DMS53 (cell line): ENCODE measurements at places on chromosomes 12 and 14.

GRCh38 chr14:91021991-91022621 is 38.3 kb downstream of the RPS6KA5 start:
- no peak for DNase-seq

DNA sequence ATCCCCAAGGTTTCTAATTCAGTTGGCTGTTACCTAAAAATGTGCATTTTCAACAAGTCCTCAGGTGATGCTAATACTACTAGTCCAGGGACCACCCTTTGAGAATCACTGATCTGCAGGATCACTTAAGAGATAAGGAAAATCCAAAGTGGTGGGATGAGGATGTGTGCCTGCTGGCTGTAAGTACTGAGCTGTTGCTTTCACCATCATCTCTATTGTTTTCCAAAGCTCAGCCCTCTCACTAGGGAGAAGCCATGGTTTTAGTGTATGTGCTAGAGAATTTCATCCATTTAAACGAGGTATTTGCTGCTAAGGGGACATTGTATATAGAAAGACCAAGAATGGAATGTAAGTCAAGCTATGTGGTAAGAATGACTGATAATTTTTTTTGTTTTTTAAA is 202.3 kb downstream of the KIF21A start:
- DNase-seq: no peak

- no peak for DNase-seq
Measured at GRCh38 chr14:52124791-52125684, 56.2 kb upstream of the NID2 start.

GRCh38 chr14:89826596-89826995 is 127.9 kb downstream of the EFCAB11 start:
- no peak for DNase-seq

DNA sequence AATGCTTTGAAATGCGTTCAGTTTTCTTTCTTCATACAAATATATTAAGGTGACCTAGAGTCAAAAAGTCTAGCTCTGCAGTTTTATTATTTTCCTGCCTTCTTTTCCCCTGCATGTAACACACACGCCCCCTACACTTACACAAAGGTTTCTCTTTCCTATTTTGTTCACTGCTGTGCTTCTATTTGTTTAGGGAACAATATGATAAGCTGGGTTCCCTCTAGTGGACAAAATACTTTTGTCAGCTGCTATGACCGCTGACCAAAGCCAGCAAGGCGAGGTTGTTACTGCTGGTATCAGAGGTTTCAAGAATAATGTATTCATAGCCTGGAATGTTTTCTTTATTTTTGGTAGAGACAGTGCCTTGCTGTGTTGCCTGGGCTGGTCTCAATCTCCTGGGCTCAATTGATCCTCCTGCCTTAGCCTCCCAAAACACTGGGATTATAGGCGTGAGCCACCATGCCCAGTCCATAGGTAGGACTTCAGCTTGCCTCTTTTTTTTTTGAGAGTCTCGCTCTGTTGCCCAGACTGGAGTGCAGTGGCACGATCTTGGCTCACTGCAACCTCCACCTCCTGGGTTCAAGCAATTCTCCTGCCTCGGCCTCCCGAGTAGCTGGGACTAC is 33.4 kb downstream of the FNTB start:
- peak; percentile 74 for DNase-seq

- no peak for DNase-seq
Measured at GRCh38 chr14:64174922-64175782, 119.0 kb downstream of the ESR2 start.

GRCh38 chr14:74875941-74876913 is at the start of gene PROX2:
Gene PROX2, minus strand, starts transcription at chr14:74876145. Its CDS starts 12,311 bp downstream, at chr14:74863834.
- DNase-seq: no peak

- DNase-seq: peak; percentile 64
Measured at GRCh38 chr12:58804749-58805148, 115.6 kb downstream of the LRIG3 start.

DNA sequence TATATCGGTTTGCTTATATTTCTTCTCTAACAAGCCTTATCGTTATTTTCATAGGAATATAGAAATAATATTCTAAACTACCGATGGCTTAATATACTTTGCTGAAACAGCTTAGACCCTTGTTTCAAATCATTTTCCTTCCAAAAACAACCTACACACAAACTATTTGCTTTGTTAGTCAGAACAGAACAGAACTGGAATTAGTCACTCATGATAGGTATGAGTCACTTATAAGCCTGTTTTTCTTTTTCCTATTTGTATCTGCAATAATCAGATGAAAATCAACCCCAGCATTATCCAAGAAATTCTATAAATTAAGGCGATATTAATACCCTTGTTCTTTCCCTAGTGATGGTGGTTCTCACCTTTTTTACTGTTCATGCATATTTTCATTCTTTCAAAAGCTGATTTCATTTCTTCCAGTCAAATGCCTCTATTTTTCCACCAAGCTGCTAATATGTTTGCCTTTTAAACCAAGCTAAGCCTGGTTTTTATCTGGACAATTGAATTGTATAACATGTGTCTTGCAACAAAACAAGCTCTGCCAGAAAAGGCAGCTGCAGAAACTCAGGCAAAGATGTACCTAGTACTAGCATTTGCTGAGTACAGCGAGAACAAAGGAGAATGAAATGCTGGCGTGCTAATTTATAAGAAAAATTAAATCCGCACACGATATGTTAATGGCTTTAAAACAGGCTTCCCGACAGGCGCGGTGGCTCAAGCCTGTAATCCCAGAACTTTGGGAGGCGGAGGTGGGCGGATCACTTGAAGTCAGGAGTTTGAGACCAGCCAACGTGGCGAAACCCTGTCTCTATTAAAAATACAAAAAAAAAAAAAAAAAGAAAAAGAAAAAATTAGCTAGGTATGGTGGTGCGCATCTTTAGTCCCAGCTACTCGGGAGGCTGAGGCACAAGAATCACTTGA is 1418.2 kb downstream of the AACS start:
- no peak for DNase-seq

DNA sequence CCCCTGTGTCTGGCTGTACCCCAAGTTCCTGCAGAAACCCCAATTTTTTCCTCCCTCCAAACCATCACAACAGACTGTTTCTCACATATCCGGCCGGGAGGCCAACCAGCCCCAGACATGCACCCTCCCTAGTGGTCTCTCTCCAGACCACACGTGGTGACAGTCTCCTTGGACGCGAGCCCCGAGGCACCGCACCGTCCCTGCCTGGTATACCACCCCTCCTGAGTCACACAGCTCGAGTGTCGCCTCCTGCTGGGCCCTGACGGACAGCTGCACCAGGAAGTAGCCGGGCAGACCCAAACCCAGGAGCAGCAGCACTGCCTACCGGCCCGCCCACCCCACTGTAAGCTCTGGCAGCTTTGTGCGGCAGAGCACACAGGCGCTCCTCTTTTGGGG is 97.4 kb downstream of the RFLNA start:
- peak; percentile 44 for DNase-seq

DNA sequence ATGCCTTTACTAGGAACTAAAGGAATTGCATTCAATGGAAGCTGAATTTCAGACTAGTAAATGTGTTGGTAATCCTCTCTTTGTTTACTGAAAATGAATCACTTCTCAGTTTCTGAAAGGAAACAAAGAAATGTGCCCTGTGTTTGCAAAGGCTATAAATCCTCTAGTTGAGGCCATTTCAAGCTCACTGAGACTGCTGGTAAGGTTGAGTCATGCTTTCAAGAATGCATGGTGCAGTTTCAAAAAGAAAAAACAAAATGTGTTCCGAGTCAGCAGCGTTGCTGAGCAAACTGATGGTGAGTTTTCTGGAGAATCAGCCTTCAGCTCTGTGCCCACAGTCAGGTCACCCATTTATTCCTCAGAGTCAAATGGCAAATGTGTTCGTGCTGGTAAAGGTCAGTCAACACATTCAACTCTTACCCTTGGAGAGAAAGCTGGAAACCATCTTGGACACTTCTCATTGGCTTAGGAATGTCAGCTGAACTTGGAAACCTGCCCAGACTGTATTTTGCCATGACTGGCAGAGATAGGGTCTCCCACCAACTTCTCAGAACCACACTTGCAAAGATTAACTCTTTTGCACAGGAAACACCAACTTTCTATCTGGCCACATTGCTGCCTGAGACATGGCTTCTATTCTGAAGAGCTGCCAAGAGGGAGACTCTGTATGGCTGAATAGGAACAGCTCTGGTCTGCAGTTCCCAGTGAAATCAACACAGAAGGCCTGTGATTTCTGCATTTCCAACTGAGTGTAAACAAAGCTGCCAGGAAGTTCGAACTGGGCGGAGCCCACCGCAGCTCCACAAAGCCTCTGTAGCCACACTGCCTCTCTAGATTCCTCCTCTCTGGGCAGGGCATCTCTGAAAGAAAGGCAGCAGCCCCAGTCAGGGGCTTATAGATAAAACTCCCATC is 484.4 kb downstream of the ATP23 start:
- DNase-seq: peak; percentile 93

DNA sequence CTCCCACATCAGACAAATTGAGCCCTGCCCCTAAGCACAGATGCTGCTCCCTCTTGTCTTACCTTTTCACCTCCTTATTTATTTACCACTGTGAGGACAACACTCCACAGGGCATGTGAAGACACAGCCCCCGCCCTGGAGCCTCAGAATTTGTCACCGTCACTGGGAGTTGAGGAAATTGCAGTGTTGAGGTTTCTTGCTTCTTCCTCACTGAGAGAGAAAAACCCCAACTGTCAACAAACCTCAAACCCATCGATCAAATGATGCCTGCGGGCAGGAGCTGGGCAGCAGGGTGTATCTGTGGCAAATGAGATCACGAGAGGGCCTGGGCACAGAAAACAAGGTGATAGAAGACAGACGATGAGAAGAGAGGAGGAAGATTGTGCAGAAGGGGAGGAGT is 30.5 kb upstream of the PLEKHG3 start:
- DNase-seq: no peak

DNA sequence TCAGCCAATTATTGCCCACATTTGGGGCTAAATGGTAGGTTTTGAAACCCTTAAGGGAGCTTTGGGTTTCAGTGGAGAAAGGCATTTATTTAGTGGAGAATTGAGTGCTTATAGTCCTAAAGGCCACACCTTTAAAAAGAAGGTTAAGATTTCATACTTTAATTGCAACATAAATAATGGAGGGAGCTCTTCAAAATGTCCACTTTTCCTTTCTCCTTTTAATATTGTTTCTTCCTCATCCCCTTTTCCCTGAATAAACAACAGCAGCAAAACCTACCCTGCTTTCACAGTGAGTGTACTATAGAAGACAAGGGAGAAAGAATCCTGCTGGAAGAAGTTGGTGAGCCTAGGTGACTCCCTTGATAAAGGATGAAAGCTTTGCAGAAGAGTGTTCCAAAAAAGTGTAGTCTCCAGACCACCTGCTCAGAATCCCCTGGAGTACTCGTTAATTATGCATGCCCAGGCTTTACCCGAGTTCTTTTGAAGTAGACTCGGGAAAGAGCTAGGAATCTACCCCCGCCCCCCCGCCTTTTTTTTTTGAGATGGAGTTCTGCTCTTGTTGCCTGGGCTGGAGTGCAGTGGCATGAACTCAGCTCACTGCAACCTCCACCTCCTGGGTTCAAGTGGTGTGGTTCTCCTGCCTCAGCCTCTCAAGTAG is 11.5 kb upstream of the EID3 start:
- DNase-seq: no peak
